HS-5 (cell line): ENCODE measurements at places on chromosomes 7 and 10.

DNA sequence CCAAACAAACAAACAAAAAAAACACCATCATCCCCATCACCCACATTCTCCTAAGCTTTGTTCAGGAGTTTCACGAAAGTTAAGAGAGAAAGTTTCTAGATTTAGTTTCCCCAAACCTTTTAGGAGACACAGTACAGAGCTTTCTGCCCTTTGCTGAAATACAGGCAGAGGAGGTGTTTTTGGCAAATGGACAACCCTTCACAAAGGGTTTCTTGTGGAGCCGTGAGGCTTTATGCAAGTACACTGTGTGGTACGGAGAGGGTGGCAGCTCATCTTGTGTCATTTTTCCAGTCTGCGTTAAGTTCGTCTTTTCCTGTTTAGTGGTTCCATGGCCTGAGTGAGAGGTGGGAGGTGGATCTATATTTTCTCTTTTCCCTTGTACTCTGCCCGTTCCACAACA, 215.5 kb upstream of the PRKCQ start:
- no peak for DNase-seq

DNA sequence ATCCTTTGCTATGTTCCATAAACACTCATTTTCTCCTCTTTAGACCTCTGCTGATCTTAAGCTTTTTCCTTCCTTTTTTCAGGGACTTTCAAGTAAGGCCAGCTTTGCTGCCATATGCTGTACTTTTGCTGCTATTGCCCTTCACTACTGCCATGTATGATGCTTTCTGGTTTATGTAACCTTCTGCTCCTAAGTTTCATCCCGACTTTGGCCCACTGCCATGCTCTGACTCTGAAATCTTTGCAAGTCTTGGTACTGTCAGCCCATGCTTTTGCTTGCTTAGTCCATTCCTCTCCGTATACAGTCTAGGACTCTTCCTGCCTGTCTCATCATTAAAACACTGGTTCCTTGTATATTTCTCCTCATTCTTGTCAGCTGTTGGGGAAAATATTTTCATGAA, 152.4 kb downstream of the RNF133 start:
- no peak for DNase-seq

DNA sequence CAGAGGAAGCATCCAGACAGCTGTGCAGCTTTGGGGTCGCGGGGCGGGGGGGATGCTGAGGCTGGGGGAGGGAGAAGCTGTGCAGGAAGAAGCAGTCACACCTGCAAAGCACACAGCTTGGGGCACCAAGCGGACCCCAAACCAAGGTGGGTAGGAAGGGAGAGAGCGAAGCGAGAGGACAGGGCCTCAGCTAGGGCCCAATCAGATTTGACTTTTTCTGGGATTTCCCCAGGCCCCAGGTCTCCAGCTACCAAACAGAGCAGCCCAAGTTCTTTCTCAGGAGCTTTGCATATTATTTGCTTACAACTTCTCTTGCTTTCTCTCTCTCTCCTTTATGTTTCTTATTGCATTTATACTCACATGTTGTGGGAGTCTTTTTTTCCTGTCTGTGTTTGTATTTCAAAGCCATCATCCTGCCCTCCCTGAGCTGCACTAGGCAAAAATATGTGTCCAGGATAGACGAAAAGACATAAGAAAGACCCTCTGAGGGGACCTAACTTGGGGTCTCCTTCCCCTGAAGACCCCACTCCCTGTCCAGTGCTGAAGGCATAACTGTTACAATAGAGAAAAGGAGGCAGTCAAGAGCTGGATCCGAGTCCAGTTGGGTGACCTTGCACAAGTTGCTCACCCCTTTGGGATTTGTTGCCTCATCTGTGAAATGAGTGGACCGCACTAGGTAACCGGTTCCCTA, 50.6 kb upstream of the SMNDC1 start:
- no peak for DNase-seq

DNA sequence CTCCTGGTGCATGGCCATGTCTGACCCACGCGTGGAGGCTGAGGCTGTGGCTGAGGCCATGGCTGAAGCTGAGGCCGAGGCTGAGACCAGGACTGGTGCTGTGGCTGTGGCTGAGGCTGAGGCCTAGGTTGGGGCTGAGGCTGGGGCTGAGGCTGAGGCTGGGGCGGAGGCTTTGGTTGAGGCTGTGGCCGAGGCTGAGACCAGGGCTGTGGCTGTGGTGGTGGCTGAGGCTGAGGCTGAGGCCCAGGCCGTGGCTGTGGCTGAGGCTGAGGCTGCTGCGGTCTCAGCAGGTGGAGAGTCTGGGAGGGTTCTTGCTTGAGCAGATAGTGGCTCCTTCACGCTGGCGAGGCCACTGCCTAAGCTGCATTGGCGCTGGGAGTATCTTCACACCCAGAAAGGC, 76.4 kb downstream of the WDR37 start:
- no peak for DNase-seq
